ENCODE measurements at places on chromosomes 3 and 15.

DNA sequence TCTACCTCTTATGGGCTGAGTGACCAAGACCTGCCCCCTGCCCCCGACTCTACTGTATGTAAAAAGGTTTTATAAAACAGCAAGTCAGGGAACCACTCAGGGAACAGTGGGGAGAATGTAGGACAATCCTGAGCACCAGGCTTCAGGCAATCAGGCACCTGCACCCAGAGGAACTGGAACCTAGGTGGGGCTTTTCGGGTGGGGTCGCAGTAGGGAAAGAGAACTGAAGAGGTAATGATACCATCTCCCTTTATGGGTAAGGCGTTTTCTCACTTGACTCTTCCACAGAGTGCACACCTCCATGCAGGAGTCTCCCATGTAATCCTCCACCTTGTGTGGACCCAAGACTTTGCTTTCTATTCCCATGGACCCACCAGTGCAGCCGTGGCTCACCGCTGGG is 45.8 kb downstream of the MYO1E start:
- no peak for DNase-seq

GRCh38 chr3:194043516-194043915 is 92.4 kb upstream of the HES1 start:
- no peak for DNase-seq

DNA sequence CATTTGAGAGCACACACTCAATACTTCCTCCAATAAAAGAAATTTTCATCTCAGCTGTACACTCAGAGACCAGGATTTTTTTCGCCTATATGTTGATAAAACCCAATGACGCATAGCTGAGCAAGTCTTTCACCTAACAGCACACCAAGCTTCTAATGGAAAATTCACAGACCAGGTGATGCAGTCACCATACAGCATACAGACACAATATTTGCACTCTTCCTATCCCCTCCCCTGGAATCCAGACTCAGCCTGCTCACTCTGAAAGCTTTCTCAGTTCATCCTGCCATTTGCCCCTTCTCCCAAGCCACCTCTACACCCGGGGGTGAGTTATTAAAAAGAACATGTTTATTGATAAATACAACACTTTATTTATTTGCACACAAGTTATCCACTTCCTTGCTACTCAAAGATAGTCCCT is 1.7 kb downstream of the TBC1D5 start:
- DNase-seq: no peak

- no peak for DNase-seq
Observed at GRCh38 chr3:193742628-193743027, 149.6 kb downstream of the OPA1 start.

GRCh38 chr3:182911782-182912111 is 68.6 kb downstream of the DCUN1D1 start:
- no peak for DNase-seq

DNA sequence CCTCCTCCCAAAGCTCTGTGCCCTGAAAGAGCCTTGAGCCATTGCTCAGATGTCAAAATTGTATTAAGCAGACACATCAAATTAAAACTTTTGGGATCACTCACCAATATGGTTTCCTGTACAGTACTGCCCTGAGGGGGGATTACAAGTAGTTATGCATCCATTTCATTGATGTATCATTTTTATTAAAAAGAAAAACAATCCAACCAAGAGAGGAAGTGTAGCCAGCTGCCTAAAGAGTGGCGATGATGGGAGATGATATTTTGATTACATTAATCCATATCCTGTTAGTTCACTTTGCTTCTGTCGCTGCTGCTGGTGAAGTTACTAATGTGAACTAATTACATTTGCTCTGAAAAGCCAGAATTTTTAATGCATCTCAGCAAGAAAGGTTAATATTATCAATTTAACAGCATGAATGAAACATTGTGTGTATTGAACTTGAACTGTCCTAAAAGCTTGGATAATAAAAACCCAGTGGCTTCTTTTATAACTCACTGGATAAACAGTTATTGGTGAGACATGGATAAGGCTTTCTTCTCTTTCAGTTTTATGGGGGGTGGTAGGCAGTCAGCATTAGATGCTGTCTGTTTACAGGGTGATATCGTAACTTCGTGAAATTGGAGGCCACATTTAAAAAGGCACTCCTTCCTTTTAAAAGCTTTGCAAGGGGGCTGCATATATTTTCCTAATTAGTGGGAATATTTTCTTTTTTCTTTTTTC is 87.7 kb downstream of the IGF1R start:
- DNase-seq: no peak

DNA sequence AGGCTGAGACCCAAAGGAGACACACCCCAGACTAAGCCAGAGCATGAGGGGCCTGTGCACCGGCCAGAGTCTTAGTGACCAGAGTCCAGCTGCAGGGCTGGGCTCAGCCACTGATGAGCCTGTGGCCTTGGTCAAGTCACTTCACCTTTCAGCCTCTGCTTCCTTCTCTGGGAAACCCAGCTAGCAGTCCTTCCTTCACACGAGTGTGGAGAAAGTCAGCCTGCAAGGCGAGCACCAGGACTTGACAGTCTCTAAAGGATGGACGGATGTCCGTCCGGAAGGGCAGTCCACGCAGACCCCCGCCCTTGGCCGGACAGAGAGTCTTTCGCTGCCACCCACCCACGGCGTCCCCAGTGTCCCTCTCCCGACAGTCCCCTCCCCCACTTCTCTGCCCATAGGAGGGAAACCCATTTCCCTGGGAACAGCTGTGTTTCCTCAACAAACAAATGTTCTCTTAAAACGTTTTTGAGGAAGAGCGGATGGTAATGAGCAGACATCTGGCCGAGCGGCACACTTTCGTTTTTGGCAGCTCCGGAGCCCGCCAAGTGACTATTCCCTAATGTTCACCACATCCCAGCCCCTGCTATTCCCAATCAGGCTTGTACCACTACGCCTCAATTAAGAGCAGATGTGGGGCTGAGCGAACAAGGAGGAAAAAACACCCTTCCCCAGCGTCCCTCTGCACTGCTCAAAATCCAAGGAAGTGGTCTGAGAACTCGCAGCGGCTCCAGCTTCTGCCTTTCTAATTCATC is 129.1 kb upstream of the SMAD3 start:
- no peak for DNase-seq

GRCh38 chr3:16516695-16517481 is 3.4 kb upstream of the RFTN1 start:
- DNase-seq: no peak

DNA sequence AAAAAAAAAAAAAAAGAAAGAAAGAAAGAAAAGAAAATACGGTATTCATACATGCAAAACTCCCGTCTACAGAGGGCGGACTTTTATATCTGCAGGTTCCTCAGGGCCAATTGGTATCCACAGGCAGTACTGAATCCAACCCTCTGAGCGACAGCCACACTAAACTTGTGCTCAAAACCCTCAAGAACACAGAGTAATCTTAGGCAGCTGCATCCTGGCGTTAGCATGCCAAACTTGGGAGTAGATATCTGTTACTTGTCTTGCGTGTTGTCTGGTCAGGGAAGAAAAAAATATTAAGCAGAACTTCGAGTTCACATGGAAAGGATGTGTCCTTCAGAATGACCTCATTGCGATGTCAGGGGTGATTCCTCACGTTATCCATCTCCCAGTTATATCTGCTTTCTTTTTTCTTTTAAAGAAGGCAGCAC is 12.8 kb downstream of the SNAP23 start:
- no peak for DNase-seq
